ENCODE measurements at places on chromosomes 11 and 22.

GRCh38 chr11:128465946-128466705 lies 121.2 kb downstream of the ETS1 start:
- DNase-seq = no peak

GRCh38 chr22:48579928-48580309 lies 1247.8 kb downstream of the BRD1 start:
- DNase-seq = no peak

- no peak for DNase-seq
These were observed 50.4 kb downstream of the GDPD4 start for GRCh38 chr11:77250881-77251640.

DNA sequence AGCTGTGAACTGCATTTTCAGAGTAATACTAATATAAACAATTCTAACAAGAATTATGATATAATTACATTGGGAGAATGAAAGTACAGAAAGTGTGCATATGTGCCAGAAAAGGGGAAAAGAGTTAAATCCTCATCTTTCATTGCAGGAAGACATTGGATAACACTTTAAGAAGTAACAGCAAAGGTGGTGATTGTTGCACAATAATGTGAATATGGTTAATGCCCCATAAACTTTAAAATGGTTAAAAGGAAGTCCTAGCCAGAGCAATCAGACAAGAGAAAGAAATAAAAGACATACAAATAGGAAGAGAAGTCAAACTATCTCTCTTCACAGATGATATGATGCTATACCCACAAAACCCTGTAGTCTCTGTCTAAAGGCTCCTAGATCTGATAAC lies 111.5 kb downstream of the TTC28 start:
- DNase-seq = no peak

DNA sequence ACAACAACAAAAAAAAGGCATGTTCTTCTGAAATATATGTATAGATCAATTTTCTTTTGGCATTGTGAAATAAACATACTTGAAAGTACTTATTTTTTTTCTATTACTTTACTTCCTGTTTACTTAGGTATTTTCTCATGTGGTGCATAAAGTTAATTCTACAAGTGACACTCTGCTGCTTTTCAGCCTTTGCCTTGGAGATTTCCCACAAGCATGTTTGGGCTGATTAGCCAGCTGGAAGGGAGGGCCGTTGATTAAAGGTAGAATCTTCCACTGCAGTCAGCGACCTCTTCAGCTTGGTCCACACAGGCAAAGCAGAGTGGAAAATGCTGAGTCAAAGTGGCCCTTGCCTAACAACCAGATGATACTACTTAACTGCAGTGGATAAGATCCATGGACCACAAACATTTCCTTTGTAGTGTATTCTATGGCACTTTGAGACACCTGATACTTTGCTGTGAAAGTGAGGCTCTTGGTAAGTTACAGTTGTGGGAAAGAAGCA lies 176.0 kb downstream of the ARHGAP42 start:
- no peak for DNase-seq

- DNase-seq = peak; percentile 41
These were observed 232.9 kb downstream of the BUD13 start for GRCh38 chr11:116539836-116540418.

DNA sequence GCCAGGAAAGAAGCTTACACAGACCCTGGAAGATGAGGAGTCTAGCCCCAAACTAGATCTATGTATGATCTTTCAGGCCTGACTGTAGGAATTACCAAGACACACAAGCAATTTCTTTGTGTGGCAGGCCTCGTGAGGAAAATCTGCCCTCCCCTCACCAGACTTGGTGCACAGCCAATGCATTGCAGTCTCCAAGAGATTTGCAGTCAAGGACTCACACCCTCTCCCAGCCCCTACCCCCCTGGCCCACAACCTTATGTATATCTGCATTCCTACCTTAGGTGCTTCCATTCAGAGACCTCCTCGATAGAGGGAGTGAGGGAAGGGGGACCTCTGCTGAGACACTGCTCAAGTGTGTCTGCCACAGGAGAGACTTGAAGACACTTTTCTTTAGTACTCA lies 9.8 kb downstream of the OR8B12 start:
- DNase-seq = no peak
